ENCODE measurements at places on chromosomes 2 and 18. TPM values are rescaled to one million over a fixed set of nuclear protein-coding genes. Genes with fewer than 3 reads are reported as not detected.

Gene KLHL41
- total RNA-seq = 0.23 TPM

Gene SRD5A2
- total RNA-seq = not detected

Gene MDH1B
- 0.18 TPM for total RNA-seq

Gene CLEC4F
- not detected for total RNA-seq

Gene PROM2
- 0.18 TPM for total RNA-seq

Gene C1QL2
- total RNA-seq = not detected

Gene KIF1A
- total RNA-seq = not detected

Gene POTEC
- not detected for total RNA-seq

DNA sequence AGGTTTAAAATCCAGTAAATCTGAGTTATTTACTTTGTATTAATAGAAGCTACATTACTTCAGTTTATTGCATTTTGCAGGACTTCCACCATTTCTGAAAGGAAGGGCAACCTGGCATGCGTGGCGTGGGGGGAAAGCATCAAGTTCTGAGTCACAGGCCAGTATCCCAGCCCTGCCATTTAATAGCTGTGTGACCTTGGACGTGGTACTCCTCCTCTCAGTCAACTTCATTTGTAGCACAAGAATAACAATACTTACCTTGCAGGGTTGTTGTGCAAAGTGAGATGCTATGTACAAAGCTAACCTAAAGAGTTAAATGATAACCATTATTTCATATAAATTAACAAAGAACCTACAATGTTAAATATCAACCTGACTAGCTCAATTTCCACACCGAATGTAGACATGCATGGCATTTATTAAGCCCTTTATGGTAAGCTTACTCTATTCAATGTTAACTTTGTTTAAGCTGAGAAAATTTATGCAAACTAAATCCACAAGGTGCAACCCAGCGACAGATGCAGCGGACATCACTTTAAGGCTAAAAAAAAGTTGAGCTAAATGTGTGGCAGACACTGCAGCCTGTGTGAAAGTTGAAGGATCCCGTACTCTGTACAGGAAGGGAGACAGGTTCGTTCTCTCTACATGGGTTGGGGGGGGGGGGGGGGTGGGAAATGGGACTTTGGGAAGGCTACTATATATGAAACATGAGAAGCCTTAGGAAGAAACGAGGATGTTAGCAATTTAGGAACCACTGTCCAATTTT is 17.2 kb upstream of the STPG4 start:
- peak overlapping the region; percentile 94 for H3K27ac ChIP-seq
- H3K4me3 ChIP-seq = peak overlapping the region; percentile 97
- peaks cover 63% of the 10 kb centered on the region for H3K4me1 ChIP-seq
- peaks cover 68% of the 10 kb centered on the region for H3K36me3 ChIP-seq
- peaks cover 23% of the 10 kb centered on the region for H3K27me3 ChIP-seq
- no peak for DNase-seq

DNA sequence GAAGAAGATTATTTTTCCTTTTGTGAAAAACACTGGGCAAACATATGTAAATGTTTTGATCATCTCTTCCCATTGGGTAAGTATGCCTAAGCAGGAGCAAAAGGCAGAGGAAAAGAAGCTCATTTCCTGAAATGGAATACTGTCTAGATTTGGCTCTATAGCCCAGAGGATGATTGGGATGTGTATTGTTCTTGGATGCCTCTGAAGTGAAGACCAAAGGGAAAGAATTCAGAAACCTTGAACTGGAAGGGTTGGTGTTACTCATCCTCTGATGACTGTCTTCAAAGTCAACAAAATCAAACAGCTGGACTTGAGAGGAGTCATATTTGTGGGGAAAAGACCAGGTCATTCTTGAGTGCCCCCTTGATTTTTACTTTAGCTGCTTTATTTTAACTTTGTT is 112.6 kb upstream of the NT5C1B start:
- H3K27me3 ChIP-seq = no peaks in the 10 kb centered on the region
- peak; percentile 60 for DNase-seq
- H3K4me3 ChIP-seq = no peak overlapping the region
- H3K4me1 ChIP-seq = peaks cover 28% of the 10 kb centered on the region

DNA sequence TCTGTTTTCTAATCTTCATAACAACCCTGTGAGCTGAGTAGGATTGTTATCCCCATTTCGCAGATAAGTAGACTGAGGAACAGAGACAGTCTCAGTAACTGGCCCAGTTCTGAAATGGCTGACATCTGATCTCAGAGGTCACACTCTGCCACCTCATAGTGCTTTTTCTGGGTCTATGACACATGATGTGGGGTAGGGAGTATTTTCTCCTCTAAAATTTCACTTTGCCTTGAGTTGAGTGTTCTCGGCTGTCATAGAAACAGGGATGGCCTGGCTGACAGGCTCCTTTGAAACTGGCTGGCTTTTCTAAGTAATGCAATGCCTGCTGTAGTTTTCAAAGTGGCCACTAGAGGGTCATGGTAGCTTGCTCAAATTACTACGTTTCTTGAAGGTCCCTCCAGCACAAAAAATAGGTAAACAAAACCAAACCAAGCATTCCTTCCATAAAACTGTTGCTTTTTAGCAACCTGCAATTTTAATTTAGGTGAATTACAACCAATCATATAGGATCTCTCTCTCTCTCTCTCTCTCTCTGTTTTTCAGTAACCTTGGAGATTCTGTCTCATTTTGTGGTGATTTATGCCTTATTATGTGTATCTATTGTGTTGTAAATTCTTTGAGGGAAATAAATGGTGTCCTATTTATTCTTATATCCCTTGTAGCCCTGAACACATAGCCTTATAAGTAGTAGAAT is 84.2 kb upstream of the TTN start:
- no peak overlapping the region for H3K4me3 ChIP-seq
- DNase-seq = peak; percentile 71
- H3K36me3 ChIP-seq = no peaks in the 10 kb centered on the region
- H3K27me3 ChIP-seq = no peaks in the 10 kb centered on the region
- H3K4me1 ChIP-seq = peaks cover 34% of the 10 kb centered on the region

- no peak overlapping the region for H3K27ac ChIP-seq
- no peak for DNase-seq
- no peak overlapping the region for H3K4me3 ChIP-seq
- H3K36me3 ChIP-seq = peaks cover 18% of the 10 kb centered on the region
- no peaks in the 10 kb centered on the region for H3K27me3 ChIP-seq
These were observed 585.7 kb upstream of the FANCL start for GRCh38 chr2:58826795-58827194.

GRCh38 chr2:192544371-192544955 is 349.7 kb upstream of the TMEFF2 start:
- no peaks in the 10 kb centered on the region for H3K36me3 ChIP-seq
- no peak for DNase-seq
- H3K4me1 ChIP-seq = no peaks in the 10 kb centered on the region

- no peak overlapping the region for H3K27ac ChIP-seq
- DNase-seq = no peak
- H3K27me3 ChIP-seq = peaks cover 2% of the 10 kb centered on the region
- no peak overlapping the region for H3K4me3 ChIP-seq
These were observed 100.7 kb downstream of the MGAT5 start for GRCh38 chr2:134354611-134355010.

DNA sequence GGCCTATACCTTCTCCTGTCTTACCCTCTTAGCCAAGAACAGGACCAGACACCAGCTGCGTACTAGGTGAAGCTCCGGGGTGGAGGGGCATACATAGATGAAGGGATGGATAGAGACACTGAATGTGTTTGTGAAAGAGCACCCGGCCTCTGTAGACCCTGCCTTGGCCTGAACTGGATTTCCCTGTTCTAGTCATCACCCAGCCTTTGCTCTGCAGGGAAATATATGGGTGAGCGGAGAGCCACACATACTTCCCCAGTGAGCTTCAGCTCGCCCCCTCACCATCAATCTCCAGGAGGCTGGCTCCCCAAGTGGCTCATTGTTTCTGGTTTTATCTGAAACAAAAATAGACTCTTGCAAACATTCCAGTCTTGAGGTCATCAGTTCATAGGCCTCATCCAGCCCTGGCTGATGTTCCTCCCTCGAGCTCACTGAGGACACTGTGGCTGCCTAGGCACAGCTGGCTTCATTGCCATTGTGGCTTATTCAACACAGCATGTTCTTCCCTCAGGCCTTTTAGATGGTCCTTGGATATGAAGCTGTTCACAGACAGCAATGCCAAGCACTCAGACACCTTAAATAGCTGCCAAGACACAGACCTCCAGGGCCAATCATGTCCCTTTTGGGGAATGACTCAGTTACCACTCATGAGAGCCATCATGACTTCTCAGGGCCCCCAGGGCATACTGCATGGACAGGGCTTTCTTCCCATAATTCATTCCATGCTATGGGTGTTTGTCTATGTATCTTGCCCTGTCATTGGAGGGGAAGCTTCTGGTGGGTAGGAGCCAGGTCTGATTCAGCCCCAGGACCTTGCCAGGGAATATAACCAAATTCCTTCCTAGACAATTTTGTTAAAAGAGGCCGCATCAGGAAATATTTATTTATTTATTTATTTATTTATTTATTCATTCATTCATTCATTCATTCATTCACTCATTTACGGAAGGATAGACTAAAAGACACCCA is 82.4 kb downstream of the TTC32 start:
- peaks cover 8% of the 10 kb centered on the region for H3K36me3 ChIP-seq
- peak overlapping the region; percentile 59 for H3K27ac ChIP-seq
- no peaks in the 10 kb centered on the region for H3K27me3 ChIP-seq
- peaks cover 30% of the 10 kb centered on the region for H3K4me1 ChIP-seq
- peak overlapping the region; percentile 19 for H3K4me3 ChIP-seq

DNA sequence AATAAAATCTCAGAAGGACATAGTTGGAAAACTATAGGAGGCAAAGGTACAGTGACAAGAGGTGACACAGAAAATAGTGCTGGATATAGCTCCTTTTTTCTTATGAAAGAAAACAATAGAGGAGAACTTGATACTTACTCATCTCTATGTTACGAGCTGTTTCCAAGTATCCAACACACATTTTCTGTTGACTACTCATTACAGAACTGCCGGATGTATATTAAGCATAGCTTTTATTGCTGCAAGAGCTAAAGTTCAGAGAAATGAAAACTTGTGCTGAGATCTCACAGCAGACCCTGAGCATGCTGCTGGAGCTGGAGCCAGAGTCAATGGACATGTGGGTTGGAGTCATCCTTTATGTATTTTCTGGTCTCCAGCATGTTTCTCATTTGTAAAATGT is 210.0 kb upstream of the NT5C1B start:
- peaks cover 6% of the 10 kb centered on the region for H3K4me1 ChIP-seq
- no peak overlapping the region for H3K4me3 ChIP-seq
- H3K36me3 ChIP-seq = no peaks in the 10 kb centered on the region
- no peak overlapping the region for H3K27ac ChIP-seq
- peak; percentile 52 for DNase-seq

- H3K4me1 ChIP-seq = peaks cover 9% of the 10 kb centered on the region
- no peak for DNase-seq
- H3K36me3 ChIP-seq = peaks cover 7% of the 10 kb centered on the region
- no peak overlapping the region for H3K27ac ChIP-seq
- H3K27me3 ChIP-seq = no peaks in the 10 kb centered on the region
- no peak overlapping the region for H3K4me3 ChIP-seq
These were observed 6.2 kb upstream of the KDSR start for GRCh38 chr18:63373161-63373560.

DNA sequence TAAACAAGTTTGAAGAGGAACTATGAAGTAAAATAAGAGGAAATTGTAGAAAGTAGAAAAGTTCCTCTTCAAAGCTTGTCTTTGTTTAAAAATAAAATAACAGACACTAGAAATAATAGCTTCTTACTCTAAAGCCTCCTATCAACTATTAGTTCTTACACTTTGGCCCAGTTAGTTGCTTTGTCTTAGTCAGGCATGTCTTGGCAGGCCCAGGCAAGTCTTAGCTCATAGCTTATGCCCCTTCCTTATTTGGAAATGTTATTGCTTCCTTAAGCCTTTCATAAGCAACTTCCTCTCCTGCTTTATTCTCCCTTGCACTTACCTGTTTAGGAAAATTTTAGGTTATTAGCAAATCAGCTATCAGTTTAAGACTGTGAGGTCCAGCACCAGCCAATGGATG is 950.6 kb upstream of the LRATD1 start:
- H3K27me3 ChIP-seq = no peaks in the 10 kb centered on the region
- no peak overlapping the region for H3K27ac ChIP-seq
- no peak overlapping the region for H3K4me3 ChIP-seq
- H3K36me3 ChIP-seq = no peaks in the 10 kb centered on the region
- no peak for DNase-seq

GRCh38 chr2:241959751-241960269 is 90.3 kb downstream of the RTP5 start:
- no peaks in the 10 kb centered on the region for H3K36me3 ChIP-seq
- H3K27me3 ChIP-seq = peaks cover 22% of the 10 kb centered on the region
- no peak for DNase-seq
- no peaks in the 10 kb centered on the region for H3K4me1 ChIP-seq
- no peak overlapping the region for H3K4me3 ChIP-seq

DNA sequence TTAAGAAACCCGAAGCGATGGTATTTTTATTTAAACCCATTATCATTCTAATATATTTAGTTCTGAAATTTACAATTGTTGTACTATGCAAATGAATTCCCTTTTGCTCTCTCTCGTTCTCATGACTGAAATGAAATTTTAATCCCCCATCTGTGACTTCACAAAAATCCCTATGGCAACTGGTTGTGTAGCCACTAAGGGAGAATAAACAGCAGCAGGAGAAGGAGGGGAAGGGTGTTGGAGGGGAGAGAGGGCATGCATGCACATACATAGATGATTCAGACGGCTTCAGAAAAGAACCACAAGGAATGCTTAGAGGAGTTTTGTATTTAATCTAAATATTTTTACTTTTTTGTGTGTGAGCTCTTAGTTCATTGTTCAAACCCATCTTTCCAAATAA is 36.8 kb downstream of the CPS1 start:
- H3K27me3 ChIP-seq = no peaks in the 10 kb centered on the region
- H3K36me3 ChIP-seq = no peaks in the 10 kb centered on the region
- H3K4me1 ChIP-seq = no peaks in the 10 kb centered on the region
- no peak overlapping the region for H3K4me3 ChIP-seq

- H3K4me1 ChIP-seq = peaks cover 72% of the 10 kb centered on the region
- H3K36me3 ChIP-seq = no peaks in the 10 kb centered on the region
- H3K27ac ChIP-seq = no peak overlapping the region
- no peak for DNase-seq
- no peaks in the 10 kb centered on the region for H3K27me3 ChIP-seq
- no peak overlapping the region for H3K4me3 ChIP-seq
These were observed 200.3 kb downstream of the FBXO15 start for GRCh38 chr18:73947180-73947921.

GRCh38 chr2:238988105-238988504 is 140.2 kb downstream of the TWIST2 start:
- H3K4me3 ChIP-seq = no peak overlapping the region
- no peak overlapping the region for H3K27ac ChIP-seq
- no peaks in the 10 kb centered on the region for H3K4me1 ChIP-seq

DNA sequence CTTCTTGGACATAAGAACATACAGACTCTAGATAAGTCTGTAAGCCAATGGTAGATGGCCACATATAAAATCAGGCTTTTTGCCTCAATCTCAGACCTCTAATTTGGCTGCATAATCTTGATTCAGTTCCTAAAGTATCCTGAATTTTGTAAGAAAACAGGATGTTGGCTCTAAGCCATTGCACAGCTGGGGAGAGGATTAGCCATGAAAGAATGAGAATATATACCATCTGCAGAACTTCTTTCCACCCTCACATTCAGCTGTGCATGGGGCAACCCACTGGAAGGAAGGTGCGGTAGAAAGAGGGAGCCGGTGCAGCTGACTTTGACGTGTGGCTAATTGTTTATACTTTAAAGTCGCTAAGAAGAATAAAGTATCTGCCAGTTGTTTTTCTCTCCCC is 1061.6 kb upstream of the FAM98A start:
- DNase-seq = no peak
- H3K36me3 ChIP-seq = no peaks in the 10 kb centered on the region
- H3K4me1 ChIP-seq = no peaks in the 10 kb centered on the region
- H3K4me3 ChIP-seq = no peak overlapping the region
- no peaks in the 10 kb centered on the region for H3K27me3 ChIP-seq
